BE2C (cell line): ENCODE measurements at places on chromosomes 7 and 10.

DNA sequence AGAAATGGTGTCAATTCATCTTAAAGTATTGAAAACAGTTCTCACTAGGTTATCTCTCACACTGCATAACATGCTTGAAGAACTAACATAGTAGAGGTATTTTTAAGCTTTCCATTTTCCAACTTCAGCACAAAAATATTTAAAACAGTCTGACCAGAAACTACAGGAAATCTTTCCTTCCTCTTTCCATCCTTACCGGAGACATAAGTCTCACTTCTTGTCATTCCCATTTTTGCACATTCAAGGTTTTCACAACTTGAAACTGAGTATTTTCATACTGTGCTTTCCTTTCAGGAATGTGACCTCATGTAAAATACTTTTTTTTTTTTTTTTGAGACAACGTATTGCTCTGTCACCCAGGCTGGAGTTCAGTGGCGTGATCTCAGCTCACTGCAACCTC, 45.2 kb downstream of the ARHGAP12 start:
- no peak for DNase-seq

DNA sequence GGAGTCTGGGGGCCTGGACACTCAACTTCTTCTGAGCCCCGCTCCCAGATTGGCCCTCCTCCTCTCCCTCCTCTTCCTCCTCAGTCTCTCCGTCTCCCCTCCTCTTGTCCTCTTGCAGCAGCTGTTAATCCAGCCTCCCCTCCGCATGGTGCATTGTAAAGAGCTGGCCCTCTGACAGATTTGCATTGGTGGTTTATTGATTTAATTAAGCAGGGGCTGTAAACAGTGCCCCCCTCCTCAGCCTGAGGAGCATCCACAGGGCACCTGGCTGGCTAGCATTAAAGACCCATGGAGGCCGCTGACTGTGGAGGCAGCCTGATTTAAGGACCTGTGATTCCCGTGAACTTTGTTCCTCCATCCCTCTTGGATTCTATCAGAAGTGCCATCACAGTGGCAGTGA, 28.9 kb upstream of the PCBD1 start:
- no peak for DNase-seq

DNA sequence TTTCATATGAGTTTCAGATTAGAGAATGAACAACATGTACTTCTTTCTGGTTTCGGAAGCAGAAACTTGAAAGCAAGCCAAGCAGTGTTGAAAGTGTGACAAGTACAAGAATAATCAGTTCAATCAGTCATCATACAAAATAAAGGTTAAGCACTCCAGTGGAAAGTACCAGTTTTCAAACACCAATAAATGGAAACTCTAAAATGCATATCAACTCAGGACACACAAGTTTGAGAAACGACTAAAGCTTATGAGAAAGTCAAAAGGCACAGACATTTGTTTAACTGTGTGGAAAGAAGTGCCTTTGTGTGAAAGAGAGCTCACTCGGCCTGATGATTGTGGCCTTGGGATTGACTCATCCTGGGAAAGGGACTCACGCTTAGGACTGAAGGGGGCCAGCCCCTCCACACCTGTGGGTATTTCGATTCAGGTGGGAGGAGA, 60.6 kb upstream of the AKR1C1 start:
- DNase-seq: no peak

- no peak for DNase-seq
These were observed 19.2 kb downstream of the ARMC10 start for GRCh38 chr7:103094102-103094501.
